ENCODE measurements at places on chromosomes 2 and 18.

DNA sequence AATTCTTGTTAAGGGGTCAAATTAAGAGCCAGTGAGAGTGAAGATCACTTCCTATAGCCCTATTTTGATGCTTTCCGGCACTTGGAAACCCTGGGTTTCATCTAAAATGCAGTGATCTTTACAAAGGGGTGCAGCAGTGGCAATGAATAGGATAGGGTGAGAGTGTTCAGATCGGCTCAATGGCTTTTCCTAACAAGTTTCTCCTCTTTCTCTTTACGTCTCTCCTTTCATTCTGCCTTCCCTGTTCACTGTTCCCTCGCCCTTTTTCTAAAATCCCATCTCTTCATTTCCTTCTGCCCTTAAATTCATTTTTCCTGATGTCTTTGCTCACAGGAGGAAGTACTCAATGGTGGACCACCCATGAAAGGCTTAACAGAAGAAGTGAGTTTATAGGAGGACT lies 86.0 kb downstream of the CTIF start:
- DNase-seq = no peak

GRCh38 chr2:103875531-103875930 lies 978.4 kb upstream of the POU3F3 start:
- DNase-seq = no peak

GRCh38 chr2:203326356-203326755 lies 1.8 kb upstream of the ABI2 start:
- DNase-seq = no peak

DNA sequence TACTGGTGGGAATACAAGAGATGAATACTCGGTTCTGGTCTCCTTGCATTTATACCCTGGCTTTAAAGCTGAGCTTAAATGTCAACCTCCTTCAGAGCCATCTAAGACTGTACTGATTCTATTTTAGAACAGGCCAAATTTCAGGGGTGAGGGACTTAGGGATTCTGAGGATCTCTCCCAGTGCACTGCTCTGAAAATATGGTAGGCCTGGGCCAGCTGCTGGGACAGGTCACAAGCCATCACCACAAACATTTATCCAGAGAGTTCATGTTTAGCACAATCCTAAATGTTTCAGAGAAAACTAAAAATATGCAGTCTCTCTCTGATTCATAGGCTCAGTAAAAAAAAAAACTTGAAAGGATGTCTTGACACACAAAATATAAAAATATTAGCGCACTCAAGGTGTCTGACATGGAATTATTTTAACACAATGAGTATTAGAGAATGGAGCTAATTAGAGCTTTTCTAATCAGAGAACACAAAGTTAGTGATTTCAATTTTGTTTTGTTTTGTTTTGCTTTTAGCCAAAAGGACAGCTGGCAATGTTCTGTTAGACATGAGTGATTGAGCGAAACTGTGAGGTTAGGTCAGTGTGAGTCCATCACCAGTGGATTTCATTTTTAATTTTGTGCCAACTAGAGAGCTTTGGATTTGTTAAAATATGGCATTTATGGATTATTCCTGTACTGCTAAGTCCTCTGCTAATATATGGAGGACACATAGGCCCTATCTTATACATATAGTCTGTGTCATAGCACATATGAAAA lies 38.8 kb downstream of the MFSD6 start:
- no peak for DNase-seq

GRCh38 chr2:8235419-8235818 lies 446.4 kb upstream of the ID2 start:
- DNase-seq = no peak

All from stimulated activated CD8-positive, alpha-beta memory T cell treated with anti-CD3 and anti-CD28 coated beads, Interleukin-2, amount 100 ng/mL, for 48 hours (primary cell).